NCI-H2081 treated with DMSO at 0.1 percent for 48 hours (cell line): ENCODE measurements at places on chromosomes 2 and 18.
A peak's percentile ranks its signal among the peaks of the same experiment; 100 is the strongest.

DNA sequence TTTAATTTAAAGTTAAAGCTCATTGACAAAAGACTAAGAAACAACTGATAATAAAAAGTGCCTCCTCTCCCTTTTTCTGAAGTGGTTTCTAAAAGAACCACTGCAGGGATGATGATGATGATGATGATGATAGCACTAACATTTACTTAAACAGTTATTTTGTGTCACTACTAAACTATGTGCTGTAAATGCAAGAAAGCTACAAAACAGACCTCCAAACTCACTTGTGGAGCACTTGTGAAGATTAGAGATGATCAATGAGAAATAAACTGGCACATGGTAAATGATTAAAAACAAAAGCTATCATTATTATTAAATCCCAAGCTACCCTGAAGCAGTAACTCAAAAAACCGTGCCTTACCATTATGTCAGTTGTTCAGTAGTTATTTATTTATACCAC is 88.7 kb downstream of the SLC8A1 start:
- DNase-seq = no peak

DNA sequence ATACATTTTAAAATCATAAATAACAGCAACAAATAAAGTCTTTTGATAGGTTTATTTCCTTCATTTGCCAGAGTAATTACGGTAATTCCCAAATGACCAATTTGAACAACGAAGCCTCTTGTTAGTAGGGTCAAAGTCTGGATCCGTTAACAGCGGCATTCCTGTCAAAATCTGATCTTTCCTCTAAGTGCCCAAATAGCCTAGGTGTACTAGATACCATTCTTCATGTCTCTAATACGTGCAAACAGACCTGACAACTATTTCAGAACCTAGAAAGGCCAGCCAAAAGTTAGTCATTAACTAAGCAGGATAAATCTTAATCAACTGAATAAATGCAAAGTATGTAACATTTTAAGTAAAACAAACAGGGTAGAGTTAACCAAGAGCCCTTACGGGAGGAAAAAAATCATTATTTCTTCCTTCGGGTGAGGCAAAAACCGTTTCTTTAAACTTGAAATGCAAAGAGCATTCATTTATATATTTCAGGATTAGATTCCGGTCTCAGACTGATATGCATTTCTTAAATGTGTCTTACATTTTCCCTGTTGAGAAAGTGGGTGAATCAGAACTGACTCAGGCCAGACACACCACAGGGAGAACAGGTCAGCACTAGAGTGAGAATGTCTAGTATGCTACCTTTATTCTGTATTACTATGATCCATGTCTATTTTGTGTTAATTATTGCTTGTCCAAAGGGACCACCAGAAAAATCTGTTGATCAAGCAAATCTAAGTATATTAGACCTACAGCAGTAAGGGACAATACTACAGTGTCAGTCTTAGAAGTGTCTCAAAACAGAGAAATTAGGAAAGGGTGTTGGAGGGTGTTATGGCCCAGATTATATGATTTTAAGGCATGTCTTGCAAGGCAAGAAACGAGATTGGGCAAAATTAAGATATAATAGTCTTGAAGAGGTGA is 141.5 kb upstream of the NDUFV2 start:
- peak; percentile 12 for DNase-seq

- DNase-seq = no peak
Observed at GRCh38 chr2:237221443-237221842, 135.8 kb downstream of the COPS8 start.

GRCh38 chr2:28415010-28415409 is 22.4 kb downstream of the FOSL2 start:
- DNase-seq = no peak

DNA sequence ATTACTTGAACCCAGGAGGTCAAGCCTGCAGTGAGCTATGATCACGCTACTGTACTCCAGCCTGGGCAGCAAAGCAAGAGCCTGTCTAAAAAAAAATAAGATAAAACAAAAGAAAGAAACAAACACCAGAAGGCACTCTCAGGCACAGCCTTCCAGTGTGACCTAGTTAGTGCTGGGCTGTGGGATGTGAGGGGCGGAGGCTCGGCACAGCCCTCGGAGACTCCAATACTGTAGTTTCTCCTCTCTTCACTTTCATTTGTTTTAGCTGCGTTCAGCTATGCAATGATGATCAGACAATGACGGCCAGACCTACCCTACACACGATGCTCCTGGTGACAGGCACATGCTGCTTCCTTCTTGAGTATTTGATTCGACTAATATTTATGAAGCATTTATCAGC is 127.7 kb downstream of the SOCS6 start:
- DNase-seq = no peak

DNA sequence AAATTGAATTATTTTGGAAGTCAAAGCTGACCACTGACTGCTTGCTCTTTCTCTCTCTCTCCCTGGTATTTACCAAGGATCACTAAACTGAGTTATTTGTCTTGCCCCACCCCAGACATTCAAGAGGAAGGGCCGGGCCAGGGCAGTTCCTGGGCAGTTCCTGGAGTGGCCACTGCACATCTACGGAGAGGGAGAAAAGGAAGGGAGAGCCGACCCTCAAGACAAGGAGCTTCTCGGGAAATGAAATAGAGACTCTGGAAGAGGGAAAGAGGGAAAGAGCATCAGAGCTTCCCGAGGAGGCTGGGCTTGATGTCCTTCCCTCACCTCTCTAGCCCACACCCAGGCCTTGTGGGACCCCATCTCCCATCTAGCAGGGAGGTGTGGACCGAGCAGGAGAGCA is 83.1 kb downstream of the SEPTIN10 start:
- DNase-seq = no peak

DNA sequence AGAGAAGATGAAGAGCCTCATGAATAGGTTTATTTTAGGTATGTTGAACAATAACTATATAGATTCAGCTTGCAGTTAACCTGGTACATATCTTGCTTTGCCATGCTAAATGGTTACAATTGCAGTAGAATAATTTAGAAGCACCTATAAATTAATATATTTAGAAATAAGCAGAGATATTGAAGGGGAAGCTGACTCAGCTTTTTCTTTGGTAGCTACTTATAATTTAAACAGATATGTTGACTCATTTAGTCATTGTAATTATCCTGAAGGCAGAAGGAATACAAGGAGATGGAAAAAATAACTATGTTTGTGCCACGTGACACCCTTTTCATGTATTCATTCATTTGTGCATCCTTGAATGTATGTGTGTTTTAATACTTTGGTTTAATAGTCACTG is 755.5 kb downstream of the SUCLG1 start:
- no peak for DNase-seq

DNA sequence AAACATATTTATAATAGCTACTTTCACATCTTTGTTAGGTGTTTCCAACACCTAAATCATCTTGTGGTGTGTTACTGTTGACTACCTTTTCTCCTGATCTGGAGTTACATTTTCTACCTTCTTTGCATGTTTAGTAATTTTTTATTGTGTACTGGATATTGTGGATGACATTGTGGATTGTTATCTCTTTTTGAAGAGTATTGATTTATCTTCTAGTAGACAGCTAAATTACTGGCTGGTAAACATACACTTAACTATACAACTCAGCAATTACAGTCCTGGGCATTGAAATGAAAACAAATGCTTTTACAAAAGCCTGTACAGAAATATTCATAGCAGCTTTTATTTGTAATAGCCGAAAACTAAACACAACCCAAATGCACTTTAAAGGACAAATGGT is 150.8 kb downstream of the PTRHD1 start:
- DNase-seq = peak; percentile 75

DNA sequence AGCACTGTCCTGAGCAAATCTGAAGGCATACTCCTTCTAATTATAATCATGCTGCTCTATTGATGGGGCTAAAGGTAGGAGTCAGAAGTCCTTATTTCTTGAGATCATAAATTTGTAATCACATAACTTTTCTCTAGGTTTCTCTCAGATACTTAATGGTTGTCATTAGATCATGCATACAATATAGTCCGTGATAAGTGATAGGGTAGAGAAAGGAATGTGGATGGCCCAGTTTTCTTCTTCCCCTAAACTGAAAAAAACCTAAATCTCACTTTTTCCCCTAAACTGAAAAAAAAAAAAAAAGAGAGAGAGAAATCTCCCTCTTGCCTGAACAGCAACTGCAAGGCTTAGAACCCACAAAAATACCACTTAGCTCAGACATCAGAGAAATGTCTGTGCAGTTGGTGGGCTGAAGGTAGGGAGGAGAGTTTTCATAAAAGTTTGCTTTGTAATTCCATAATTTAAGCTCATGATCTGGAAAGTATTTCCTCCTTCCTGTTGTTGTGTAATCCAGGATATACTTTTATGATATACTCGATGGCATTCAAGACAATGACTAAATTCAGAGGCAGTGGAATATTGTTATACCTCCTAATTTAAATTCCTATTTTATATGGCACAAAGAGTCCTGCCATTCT is 79.3 kb upstream of the ITPRID2 start:
- no peak for DNase-seq

DNA sequence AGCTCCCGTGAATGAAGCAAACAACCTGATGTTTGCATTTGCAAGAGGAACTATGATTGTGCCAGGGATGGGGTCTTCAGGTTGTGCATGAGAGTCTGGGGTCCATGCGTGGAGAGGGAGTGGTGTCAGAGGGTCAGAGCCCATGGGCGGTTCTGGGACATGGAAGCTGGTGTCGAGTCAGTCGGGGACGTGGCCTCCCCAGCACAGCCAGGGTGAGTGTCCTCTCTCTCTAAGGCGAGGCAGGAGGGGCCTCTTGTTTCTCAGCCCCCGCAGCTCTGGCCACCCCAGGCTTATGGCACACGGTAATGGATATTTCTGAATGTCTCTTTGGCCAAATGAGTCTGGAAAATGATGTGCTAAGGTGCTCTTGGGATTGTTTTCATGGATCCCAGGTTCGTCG is 118.6 kb downstream of the RTP5 start:
- no peak for DNase-seq

GRCh38 chr2:17416884-17417391 is 101.3 kb downstream of the RAD51AP2 start:
- no peak for DNase-seq

- DNase-seq = no peak
Observed at GRCh38 chr18:14975431-14975830, 227.5 kb downstream of the ANKRD30B start.
